ENCODE measurements at places on chromosomes 7 and 10.

DNA sequence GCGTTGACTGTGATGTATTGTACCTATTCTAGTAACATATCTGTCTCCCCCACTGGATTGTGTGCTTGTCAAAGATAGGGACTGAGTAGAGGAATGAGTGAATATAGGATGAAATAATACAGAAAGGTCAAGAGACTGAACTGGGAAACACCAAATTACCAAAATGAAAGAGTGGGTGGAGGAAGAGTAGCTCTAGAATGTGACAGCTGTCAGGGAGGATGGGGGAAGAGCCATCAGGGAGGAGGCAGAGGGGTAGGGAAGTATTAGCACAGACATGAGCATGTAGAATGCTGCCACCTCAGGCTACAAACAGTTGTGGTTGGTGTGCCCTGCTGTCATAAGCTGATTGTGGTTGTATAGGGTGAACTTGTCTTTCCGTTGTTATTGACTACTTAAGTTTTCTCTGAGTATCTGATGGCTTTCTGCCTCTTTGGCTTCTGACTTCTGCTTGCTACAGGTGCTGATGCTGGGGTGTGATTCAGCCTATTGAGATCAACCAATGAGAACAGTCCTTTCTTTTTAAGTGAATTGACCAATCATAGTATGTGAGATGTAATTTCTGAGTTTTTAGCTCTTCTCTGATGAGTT is 5.6 kb downstream of the CCSER2 start:
- DNase-seq: peak; percentile 83

DNA sequence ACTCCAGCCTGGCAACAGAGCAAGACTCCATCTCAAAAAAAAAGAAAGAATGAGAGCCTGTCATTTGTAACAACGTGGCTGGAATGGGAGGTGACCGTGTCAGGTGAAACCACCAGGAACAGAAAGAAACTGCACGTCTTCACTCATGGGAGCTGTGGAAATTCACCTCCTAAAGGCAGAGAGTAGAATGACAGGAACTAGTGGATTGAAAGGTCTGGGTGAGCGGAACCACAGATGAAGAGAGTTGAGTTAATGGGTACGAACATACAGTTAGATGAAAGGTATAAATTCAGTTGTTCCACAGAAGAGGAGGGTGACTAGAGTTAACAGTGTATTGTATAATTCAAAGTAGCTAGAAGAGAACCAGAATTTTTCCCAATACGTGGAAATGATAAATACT is 78.6 kb downstream of the MAD1L1 start:
- DNase-seq: no peak

DNA sequence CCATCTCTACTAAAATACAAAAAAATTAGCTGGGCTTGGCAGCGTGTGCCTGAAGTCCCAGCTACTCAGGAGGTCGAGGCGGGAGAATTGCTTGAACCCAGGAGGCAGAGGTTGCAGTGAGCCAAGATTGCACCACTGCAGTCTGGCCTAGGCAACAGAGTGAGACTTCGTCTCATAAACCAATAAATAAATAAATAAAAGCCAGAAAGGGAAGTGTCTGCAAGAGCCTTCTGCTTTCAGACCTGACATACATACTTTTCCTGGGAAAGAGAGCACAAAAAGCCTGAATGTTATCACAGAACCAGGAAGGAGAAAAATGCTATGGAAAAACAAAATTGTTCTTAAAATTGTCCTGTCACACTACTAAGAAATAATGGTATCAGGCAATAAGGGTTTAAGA is 4.1 kb upstream of the KIF5B start:
- no peak for DNase-seq

DNA sequence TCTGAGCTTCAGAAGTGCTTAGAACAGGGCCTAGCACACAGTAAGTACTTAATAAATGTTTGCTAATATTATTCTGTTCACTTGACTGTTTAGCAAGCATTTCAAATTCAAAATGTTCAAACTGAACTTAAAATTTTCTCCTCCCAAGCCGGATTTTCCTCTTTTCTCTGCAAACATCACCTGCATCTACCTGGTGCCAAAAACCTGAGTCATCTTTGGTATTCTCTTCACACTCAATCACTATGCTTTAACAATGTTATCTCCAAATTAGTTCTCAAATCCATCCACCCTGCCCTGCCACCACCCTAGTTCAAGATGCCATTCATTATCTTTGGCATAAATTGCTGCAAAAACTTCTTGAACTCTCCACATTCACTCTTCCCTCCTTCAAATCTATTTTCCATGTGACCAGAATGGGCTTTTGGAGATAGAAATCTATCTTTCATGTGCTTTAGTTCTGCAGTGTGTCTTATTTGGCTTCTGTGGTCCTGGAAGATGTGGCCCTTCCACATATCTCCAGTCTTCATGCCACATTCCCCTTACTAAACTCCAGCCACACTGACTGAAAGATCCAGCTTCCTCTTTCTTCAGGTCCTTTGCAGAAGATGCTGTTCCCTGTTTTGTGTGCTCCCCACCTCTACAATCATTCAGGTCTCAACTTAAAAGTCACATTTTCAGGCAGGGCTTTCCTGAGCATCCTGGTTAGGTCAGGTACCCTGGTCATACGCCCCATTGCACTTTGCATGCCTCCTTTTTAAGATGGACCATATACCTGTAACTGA is 2.0 kb downstream of the GGCT start:
- DNase-seq: no peak

DNA sequence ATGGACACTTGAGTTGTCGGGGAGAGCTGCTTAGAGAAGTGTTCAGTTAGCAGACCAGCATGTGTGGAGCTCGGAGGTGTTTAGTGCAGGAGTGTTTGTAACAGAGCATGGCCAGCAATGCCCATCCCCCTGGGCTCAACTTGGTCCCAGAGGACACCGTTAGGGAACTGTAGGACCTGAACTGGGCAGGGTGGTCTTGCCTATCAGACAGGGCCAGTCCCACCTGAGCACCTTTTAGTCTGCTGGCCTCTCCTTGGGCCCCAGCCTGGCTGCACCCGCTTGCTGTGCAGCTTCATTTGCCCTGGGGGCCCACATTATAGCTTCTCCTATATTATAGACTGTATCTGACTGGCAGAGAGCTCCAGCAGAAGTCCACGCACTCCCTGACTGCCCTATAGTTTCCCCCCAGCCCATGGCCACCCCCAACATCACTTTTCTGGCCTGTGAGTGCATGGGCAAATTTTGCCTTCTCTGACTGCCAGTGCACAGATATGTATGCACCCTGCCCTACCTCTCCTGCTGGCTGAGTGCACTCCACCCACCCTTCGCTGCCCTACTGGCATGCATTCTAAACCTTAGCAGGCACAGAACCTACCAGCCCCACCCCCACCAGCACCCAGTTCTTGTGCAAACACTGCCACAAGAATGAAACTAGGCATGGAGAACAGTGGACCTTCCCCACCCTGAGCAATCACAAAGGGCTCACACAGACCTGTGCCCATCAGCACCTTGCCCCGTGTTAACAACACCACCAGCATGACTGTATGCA is 1030.6 kb upstream of the GHITM start:
- DNase-seq: no peak

DNA sequence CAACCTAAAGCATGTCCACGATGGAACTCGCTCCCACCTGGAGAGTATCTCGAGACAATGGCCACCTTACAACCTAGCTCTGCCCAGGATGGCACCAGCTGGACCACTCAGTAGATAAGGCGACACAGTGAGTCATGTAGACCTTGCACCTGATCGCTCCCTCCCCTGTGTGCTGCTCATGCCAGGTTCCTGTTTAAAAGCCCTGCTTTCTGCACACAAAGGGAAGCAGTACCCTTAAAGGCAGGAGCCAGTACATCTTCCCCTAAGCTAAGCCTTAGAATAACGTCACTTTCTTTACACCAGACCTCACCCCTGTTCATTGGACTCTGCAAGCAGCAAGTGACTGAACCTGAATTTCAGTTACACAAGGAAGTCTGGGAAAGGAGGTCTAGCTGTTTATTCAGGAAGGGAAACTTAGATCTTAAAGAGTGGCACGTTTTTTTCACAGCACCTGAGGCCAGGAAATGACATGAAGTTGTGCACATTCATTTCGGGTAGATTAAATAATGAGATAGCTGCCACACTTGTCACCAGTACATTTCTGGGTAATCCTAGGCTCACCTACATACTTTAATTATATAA is 117.9 kb downstream of the MTPAP start:
- DNase-seq: no peak

- DNase-seq: no peak
Measured at GRCh38 chr7:96306385-96307125, 15.3 kb downstream of the SLC25A13 start.

DNA sequence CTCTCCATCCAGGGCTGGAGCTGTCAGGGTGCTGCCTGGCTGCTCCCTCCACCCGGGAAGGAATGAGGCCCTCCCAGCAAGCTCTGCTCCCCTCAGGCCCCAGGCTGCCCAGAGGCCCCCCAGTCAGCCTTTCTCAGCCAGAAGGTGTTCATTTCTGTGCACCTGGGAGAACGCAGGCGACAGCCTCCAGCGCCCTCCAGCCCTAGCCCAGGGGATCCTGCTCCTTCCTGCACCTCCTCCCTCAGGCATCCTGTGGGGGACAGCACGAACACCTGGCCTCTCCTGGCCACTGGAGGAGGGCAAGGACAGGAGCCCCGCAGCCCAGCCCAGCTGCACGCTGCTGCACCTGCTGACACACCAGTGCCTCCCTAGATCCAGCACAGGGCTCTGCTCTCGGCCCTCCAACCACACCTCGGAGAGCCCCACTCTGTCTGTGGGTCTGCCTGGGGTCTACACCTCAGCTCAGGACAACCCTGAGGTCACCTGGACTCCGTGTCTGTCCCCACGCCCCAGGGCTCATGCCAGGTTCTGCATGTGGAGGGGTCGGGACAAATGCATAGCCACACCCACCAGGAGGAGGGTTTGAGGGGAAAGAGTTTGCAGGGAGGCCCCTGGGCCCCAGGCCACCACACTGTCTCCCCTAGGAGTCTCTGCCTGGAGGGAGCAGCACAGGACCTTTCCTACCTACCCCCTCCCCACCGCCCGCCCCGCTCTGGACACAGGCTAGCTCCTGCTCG is 7.4 kb upstream of the PWWP2B start:
- DNase-seq: no peak
